ENCODE measurements at places on chromosomes 1 and 21. TPM values are rescaled to one million over a fixed set of nuclear protein-coding genes. Genes with fewer than 3 reads are reported as not detected.

DNA sequence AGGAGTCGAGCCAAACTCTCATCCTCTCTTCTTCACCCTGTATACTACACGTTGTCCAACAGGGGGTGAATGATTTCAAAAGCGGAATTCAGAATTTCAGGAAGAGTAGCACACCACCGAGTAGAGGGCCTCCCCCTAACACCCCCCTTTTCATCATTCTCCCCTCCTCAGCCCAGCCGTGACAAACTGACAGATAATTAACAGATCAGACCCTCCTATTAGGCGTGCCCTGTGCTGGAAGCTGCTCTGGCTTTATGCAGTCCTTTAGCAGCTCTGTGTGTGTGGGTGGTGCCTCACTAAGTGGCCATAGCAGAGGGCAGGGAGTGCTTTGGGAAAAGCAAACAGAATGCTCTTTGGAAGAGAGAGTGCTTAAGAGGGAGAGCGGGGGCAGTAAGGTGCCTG is 44.3 kb downstream of the PEX14 start:
- no peak for DNase-seq

DNA sequence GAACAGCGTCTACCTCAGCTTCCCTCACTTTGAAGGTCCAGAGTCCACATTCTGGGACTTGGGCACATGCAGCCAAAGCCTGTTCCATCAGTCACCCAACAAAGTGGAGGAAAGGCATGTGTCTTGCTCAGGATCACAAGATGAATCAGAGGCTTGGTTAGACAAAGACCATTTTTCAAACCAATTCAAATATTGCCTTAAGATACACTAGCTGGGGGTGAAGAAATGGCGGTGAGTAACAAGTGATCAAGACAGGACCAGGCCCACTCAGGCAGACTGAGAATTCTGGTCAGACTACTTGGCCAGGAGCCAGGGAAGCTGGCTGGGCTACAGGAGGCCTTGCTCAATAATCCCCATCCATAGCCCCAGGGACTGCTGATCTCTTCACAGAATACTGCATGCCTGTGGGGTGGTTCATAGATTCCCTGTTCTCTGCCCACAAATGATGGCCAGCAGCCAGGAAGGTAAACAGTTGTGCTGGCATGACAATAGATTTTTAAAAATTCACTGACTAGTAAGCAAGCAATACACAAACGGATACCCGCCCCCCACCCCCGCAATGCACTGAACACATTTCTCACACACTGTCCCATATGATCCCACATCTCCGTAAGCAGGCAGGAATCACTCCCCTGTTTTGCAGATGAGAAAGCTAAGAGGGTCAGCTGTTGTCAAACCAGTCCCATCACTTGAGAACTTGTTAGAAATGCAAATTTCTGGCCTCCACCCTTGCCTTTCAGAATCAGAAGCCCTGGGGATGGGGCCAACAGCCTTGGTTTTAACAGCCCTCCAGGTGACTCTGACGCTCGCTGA is 27.2 kb downstream of the ERI3 start:
- DNase-seq, result no peak

GRCh38 chr1:118137900-118138299 is 47.1 kb downstream of the SPAG17 start:
- DNase-seq, result no peak

- no peak for DNase-seq
Observed at GRCh38 chr1:62395291-62395690, 41.6 kb upstream of the USP1 start.

The SLC9A1 gene
- total RNA-seq, result 28.3 TPM

DNA sequence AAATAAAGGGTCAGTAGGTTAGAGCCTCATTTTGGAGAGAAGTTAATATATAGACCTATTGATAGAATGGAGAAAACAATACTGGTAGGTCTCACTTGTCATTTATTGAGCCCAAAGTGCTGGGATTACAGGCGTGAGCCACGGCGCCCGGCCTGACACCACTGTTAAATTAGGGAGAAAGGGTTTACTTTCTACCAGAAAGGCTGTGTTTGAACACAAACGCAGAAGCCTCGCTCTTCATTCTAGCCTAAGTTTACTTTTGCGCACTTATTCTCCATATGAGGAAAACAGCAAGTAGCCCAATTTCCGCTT is 710 bp upstream of the PRPF3 start:
- DNase-seq, result no peak

The CD1D gene
- total RNA-seq, result not detected

The KISS1 gene
- total RNA-seq, result not detected

DNA sequence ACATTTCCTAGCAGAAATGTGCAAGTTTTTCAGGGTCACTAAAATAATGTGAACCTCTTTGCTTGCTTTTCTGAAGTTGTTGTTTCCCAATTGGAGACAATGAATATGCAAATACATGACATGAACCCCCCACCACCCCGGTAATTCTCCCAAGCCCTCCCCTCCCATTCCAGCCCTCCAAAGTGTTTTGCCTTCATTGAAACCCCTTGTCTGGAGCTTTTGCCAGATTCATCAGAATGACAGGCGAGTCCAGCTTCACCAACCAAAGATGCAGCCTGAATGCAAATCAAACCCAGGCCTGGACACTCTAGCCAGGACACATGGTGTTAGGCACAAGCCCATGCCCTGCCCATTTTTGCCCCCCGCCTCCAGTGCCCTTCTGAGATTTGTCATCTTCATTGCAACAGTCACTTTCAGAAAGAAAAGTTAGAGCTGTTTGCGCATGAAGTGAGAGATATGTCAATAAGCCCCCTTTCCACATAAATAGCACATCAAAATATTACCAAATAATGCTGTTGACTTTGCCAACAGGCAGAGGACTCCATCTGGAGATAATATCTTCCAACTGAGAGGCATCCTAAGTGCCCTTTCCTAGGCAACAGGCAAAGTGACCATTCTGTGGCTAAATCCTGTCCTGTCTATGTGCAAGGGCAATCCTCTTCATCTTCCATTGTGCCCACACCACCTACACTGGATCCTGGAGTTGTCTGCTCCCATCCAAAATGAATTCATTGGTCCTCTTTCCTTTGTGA is 145.6 kb upstream of the NFIA start:
- DNase-seq, result no peak
